Eye (tissue), 1 donor: ENCODE measurements at places on chromosomes 2 and 18.

DNA sequence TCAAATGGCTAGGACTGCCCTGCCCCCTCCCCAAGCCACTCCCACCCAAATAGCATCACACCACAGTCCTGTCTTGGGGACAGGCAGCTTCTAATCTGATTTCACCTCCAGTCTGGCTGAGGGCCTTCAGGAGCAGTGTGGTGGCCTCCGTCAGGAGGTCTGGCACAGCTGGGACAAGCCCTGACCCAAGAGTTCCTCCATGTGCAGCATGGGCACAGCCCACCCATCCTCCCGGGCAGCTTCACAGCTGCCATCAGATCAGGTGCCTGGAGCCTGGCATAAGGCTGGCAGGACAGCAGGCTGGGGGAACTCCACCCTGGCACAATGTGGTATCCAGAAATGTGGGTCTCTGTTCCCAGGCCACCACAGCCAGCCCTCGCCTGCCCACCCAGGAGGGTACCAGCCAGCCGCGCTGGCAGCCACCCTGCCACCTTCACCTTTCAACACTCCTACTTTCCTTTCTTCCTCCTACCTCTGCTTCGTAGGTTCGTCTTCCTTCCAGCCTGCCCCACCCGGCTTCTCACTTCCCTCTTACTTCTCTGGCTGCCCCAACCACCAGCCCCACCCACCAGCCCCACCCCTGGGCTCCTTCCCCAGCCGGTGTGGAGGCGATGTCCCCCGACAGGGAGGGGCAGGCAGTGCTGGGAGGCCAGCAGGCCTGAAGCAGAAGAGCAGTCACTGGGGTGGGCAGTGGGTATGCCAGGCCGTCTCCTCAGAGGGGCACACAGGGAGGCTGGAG lies at the start of gene CAPG:
Gene CAPG, minus strand, starts transcription at position 522 of the 739 bp plus-strand sequence. CDS start 8,221 bp downstream, outside the sequence.
- DNase-seq: no peak

GRCh38 chr2:19971691-19972090 lies 18.2 kb downstream of the WDR35 start:
- DNase-seq: no peak

DNA sequence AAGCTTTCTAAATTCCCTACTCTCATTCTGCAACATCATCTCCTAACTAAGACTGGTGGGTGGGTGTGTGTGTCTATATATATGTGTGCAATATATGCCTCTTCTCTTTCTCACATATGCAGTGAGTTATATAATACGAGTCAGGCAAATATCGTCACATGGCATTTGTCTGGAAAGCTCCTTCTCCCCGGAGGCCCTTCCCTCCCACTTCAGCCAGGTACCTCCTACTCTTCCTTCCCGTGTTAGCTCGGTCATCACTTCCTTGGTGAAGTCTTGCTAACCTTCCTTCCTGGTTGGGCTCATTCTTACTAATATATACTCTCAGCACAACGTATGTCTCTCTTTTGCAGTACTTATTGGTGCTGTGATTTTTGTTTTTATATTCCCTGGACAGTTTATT lies 66.4 kb upstream of the NCK2 start:
- DNase-seq: no peak

GRCh38 chr2:236264256-236264655 lies at the start of gene ASB18:
TSS of gene ASB18 (minus strand) at chr2:236264406. CDS start at chr2:236264345, 61 bp downstream.
- DNase-seq: no peak

- DNase-seq: no peak
Measured at GRCh38 chr18:2894131-2894840, 47.5 kb downstream of the EMILIN2 start.

DNA sequence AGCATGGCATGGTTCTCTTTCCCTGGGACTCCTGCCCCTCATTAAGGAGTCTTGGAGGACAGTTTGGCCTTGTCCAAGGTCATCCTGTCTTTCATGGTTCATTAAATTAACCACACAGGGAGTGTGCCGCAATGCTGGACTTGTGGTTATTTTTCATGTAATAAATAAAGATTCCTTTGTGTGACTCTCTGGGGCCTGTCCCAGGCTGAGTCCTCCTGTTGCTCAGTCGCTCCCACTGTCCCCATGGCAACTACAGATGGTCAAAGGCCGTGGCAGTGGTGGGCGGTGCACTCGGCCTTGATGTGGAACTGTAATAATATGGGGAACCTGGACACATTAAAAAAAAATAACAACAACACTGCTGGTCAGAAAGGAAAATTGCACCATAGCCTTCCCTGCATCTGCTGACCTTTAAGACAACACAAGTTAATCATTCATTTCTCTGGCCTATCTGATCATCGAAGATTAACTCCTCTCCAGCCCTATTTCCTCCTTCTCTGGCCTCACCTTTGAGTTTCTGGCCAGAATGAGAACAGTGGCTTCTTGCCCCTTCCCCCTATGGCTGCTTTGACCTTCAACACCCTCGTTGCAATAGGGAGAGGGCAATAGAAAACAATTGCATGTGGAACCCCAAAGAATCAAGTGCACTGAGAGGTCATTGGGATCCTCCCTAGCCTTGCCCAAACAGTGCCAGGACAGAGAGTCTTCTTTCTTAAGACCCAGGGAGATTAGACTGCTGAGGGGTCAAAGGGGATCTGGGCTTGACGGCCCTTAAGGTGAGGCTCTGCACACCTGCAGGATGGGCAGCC lies 44.7 kb downstream of the PSD4 start:
- DNase-seq: peak; percentile 79

- no peak for DNase-seq
Measured at GRCh38 chr2:239950144-239951128, 74.7 kb downstream of the NDUFA10 start.

DNA sequence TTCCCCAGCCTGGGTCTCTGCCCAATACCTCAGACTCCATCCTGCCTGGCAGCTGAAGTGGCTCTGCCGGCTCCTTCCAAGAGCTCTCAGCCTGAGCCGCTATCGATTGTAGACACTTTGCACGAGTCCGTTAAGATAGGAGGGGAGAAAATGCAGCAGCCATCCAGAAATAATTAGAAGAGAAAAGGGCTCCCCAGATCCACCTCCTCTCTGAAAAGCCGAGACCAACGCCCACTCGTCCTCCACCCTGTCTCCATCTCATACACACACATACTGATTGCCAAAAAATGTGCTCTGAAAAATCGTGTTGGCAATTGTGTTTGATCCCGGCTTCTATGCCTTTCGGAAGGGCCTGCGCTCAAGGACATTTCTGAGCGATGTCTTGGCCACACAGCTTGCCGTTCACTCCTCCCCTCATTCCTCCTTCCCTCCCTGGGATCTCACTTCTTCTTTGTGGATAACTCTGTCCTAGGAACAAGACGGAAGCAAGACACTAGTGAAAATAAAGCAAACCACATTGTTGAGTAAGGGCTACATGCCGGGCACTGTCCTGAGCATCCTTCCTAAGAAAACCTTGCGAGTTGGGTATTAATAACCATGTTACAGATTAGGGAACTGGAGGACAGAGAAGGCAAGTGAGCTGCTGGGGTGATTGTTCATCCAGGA lies 372.8 kb upstream of the MYT1L start:
- DNase-seq: peak; percentile 54

DNA sequence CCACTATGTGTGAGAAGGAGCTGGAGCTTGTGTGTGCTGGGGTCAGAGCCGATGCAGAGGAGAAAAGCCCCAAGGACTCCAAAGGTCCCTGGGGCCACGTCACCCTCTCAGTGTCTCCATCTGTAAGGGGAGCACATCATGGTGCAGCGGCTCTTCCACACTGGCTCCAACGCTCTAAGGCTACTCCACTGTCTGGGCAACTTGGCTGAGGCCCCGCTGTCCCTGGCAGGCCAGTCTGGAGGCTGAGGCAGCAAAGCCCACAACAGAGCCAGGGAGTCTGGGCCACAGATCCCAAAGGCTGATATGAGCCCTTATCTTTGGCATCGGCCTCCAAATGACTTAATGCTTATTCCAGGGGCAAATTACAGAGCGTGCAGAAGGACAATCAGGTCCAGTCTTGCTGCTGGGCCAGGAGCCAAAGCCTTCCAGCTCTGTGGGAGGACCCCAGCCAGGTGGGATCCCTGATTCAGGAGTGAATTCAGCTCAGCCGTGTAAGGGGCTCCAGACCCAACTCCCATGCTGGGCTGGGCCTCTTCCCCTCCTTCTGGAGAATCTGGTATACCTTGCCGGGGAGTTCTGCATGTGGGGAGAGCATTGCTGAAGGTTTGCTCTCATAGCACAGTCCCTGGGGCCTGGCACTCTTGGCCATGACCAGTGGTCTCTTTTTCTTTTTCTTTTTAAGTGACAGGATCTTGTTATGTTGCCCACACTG lies 1.8 kb upstream of the DUSP2 start:
- peak; percentile 20 for DNase-seq

DNA sequence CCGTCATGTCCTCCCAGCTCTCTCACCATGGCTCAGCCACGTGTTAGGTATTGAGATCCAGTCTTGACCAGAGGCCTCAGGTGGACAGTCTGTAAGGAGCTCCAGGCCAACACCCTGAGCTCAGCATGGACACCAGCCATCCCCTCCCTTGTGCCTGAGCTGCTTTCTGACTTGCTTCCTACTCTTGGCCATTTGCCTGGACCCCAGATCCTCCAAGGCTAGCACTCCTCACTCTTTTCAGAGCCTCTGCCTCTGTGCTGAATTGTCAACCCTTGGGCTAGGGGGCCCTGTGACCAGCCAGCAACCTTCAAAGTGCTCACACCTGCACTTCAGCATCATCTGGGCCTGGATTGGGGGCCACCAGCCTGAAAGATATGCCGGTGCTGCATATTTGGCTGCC lies 46.6 kb downstream of the PAX8 start:
- DNase-seq: no peak

DNA sequence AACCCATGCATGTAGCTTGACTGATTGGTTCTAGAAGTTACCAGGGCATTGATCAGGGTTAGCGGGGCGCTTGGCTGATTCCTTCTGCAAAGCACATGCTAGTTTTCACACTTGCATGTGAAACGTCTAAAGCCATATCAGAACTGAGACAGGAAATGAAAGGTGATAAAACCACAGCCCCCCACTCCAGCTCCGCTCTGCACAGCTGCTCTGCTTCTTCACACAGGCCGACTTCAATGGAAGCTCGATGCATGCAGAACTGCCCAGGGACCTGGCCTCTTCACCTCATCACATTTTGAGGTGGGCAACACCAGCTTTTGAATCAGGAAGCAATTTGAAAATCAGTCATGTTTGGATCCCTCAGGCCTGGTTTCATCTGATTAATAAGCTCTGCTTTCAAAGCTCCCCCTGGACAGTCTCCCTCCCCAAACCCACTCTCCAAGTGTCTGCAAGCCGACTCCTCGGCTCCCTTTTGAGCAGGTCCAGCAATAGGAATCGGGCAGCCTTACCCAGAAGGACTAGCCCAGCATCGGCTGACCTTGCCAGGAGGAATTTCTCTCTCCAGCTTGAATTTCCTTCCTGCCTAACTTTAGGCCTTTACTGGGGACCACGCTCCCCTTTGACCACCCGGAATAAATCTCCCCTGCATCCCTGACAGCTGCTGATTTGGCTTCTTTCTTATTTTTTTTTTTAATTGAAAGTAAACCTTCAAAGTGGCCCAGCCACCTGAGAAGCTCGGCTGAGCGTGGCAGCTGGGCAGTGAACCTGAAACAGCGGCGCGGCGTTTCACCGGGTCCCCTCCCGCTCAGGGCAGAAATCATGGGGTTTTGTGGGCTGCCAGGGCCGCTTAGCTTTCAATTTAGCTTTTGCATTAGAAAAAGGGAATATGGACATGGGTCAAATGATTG lies 31.7 kb downstream of the HRH4 start:
- DNase-seq: peak; percentile 75

DNA sequence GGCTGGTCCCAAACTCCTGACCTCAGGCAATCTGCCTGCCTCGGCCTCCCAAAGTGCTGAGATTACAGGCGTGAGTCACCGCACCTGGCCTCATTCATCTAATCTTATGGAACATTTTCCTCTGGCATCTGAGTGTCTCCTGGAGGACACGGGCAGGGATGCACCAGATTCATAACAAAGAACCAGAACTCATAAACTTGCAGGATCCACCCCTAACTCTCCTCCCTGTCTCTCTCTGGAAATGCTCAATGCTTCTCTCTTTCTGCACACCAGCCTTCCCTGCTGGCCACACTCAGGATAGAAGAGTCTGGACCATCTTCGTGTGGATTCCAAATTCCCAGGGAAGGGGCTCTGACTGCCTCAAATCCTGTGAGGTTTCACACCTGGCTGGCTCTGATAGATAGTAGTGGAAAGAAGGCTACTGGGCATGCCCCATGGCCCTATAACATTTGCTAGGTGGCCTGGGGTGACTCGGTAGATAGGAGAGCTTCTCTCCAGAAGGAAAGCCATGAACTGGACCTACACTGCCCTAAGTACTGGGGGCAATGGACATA lies 483.2 kb upstream of the GYPC start:
- DNase-seq: no peak

DNA sequence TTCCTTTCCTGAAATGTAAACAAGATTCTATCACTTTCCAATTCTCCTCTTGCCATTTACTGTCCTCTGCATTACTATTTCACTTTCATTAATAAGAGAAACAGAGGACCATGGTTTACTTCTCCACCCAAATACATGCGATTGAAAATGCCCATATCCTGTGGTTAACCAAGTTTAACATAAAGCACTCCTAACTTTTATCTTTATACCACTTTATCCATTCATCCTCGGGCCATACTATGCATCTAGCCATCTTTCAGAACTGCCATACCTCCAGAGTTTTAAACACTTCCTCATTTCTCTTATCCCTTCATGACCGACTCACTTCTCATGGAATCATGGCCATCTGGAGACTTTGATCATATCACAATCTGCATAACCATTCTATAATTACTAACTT lies 1182.3 kb downstream of the CNTNAP5 start:
- no peak for DNase-seq

DNA sequence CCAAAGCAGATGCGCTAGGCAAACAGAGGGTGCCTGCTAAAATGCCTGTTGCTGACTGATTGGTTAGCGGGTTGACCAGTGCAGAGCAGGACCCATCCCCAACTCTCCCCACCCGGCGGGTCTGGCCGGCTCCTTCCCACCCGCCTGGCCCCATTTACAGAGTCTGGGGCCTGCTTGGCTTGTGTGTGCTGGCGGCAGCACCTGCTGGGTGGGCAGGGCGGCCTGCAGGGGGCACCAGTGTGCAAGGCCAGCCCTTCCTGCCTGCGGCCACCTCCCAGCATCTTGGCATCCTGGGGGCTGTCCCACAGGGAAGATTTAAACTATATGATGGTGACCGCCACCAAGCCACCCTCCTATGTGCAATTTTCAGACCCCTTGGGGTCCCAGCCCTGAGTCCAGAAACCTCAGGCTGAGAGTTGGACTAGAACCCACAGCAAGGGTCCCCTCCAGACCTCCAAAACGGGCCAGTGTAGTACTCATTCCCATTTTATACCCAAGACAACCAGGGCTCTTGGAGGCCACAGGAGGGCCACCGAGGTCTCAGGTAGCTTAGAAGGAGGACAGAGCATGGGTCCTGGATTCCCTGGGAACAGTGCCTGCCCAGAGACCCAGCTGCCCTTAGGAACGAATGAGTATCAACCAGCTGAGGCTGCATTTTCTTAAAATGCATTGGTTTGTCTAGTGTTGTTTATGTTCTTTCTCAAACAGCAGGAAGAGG lies 173.6 kb downstream of the SMAD7 start:
- DNase-seq: peak; percentile 83

DNA sequence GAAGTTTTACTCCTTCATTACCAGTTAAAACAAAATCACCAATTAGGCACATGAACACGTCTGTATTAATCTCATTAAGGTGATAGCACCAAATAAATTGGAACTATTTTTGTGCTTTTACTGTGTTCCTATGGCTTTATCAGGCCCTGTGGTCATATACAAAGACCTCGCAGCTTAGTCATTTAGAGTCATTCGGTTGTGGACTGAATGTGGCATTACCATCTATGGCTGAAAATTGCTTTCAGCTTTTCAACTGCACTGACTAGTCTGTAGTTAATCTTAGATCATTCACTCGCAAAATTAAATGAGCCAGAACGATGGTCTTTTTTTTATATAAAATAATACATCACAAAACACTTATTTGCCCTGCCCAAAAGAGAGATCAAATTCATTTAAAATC lies 601.7 kb downstream of the NR4A2 start:
- DNase-seq: peak; percentile 11
